C1 segment of cervical spinal cord (tissue), 14 donors: ENCODE measurements at places on chromosomes 12 and 14.

DNA sequence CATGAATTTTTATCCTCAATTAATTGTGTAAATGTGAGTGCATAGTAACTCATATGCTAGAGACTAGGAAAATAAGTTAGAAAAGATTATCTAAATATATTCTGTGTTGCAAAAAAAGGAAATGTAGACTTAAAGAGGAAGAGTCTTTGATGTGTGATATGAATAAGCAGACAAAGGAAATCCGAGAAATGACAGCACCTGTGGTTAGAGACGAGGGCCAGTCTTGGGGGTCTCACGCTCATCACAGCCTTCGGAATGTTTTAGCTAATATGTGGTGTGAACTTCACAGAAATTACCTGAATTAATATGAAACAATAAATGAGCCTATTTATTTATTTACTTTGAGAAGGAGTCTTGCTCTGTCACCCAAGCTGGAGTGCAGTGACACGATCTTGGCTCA is 11.6 kb downstream of the ATP6V0A2 start:
- no peak for DNase-seq

- peak; percentile 20 for DNase-seq
These were observed 4.4 kb downstream of the ZNF219 start for GRCh38 chr14:21093769-21094681.

- DNase-seq: no peak
These were observed 25.7 kb downstream of the KCTD10 start for GRCh38 chr12:109451400-109451799.

GRCh38 chr12:72035625-72036024 is 97.0 kb downstream of the TPH2 start:
- DNase-seq: no peak

- no peak for DNase-seq
These were observed 91.7 kb downstream of the ZFP36L1 start for GRCh38 chr14:68701001-68701741.

GRCh38 chr12:95096852-95097251 is 23.4 kb upstream of the NR2C1 start:
- no peak for DNase-seq

DNA sequence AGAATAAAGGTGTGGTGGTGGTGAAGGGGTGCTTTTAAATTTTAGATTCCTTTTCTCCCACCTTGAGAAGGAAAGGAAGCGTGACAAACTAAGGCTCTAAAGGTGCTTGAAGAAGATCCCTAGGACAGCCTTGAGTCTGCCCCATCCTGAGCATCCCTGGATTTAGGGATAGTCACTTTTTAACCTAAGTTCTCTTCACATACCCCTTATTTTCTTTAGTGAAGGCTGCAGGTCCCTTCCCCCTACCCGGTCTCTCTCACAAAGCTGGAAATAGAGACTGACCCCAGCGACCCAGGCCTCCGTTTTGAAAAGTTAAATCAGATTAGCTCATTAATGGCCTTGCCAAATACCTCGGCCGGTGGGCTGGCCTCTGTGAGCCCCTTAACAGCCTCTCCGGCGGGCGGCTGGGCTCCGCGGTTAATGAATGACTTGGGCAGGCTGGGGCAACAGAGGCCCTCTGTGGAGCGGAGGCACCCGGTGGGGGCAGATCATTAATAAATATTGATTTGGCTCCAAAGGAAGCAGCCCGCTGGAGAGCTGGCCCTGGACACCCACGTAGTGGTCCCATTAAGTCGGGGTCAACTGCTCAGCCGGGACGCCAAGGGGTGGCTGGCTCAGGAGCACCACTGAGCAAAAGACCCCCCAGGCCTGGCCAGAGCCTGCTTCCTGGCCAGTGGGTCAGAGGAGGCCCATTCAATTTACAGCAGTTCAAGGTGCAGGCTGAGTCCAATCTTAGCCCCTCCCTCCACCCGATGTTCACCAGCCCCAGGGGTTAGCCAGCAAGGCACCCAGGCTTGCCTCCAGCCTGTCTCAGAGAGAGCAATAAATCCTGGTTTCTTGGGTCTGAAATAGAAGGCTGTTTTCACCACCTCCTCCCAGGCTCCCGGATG is 31.8 kb downstream of the PAH start:
- DNase-seq: peak; percentile 14

GRCh38 chr12:70964867-70965510 is 44.5 kb upstream of the PTPRR start:
- no peak for DNase-seq

DNA sequence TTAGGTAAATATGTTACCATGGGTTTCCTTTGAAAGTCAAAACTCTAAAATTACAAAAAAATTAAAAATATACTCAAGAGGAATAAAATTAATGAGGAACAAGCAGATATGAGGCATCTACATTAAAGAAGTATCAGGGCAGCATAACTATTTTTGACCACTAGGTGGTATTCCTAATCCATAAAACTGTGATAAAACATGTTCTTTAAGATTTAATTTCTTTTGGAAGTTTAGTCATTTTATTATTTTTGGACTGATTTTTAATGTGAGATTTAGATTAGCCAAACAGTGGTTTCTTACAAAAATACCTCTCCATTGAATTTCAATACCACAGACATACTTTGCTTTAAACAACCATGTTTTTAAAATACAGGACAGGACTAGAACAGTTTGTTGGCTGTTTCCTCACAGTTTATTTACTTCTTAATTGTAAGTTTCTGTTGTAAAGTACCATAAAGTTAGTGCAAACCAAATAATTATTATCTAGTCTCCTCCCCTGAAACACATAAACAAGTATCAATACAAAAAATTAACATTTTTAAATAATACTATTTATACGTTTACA is 49.8 kb downstream of the NTS start:
- no peak for DNase-seq

- no peak for DNase-seq
These were observed 36.1 kb downstream of the ASCL1 start for GRCh38 chr12:102993537-102993936.

GRCh38 chr14:88791629-88792472 is 902 bp downstream of the EML5 start:
- DNase-seq: peak; percentile 38
